ENCODE measurements at places on chromosomes 4 and X.

DNA sequence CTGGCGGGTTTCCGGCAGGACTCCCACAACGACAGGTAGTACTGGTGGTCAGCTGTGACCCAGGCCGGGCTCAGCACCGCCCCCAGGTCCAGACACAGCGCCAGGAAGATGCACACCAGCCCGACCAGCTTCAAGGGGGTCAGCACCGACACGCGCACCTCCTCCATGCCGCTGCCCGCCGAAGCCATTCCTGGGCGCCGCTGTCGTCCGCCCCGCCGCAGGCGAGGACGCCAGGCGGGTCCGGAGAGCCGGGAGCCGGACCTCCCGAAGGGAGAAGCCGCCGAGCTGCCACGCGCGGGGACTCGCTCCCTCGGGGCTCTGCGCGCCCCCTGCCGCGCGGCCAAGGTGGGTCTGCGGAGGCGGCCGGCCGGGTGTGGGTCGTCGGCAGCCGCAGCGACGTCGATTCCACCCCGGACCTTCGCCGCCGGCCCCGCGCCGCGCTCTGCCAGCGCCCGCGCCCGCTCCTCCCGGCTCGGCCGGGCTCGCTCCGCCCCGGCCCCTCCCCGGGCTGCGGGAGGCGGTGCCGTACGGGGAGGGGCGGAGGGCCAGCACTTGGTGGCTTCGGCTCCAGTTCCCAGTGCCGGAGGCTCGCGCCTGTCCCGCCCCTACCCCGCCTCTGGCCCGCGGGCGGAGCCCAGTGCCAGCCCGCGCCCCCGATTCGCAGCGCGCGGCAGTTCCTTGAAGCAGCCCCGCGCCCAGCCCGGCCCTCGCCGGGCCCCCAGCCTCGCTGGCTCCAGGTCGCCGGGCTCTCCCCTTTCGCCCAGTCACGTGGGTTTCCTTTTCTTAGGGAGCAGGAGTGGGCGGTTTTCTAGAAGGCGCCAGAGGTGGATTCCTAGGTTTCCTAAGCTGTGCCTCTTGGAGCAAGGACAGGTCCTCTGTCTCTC is at the start of gene TMEM47:
Gene TMEM47, minus strand, starts transcription at position 444 of the 884 bp plus-strand sequence. Its CDS starts 256 bp downstream, at position 188.
- DNase-seq = no peak

DNA sequence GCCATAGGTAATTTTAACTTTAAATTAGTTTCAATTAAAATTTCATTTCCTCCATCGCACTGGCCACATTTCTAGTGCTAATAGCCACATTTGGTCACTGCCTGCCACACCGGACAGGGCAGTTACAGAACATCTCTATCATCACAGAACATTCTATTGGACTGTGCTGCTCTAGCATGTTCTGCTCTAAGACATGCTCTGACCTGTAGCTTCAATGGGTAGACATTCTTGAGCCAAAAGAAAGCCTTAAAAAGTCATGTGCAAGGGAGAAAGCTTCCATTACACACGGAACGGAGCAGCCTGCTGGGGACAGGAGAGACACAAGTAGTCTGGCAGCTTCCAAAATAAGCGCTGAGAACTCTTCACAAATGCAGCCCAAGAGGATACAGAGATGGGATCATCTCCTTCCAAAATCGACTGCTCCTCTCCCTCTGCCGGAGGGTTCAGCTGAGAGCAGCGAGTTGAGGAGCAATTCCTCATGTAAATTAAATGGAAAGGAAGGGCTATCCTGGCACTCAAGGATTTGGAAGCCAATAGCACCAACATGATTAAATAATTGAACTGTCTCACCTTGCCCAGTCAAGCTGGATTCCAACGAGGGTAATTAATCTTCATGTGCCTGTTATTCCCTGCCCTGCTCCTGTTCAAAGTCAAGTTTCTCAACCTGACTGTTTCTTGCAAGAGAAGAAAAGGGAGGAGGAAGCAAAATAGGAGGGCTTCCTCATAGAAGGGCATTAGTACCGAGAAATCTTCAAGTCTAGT is 336.4 kb upstream of the NOCT start:
- no peak for DNase-seq

- no peak for DNase-seq
Measured at GRCh38 chrX:69066021-69066757, 99.1 kb downstream of the PJA1 start.

- DNase-seq = no peak
Measured at GRCh38 chr4:97548186-97548585, 595.1 kb downstream of the STPG2 start.

- peak; percentile 1 for DNase-seq
Measured at GRCh38 chrX:130916636-130917422, 13.8 kb upstream of the ENOX2 start.

DNA sequence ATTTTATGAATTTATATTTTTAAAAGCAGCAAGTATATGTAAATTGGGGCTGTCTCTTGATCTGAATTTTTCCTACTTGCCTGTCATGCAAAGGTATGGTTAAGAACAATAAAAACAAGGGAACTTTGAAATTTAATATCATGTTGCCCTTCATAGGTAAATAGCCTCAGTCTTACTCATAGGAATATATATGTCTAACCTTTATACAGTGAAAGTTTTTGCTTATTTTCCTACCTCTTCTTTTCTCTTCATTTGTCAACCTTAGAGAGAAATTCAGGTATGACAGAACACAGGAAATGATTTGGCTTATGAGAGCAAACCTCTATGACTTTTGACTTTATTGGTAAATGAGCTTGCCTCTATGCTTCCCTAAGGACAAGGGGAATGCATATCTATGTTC is 716.0 kb downstream of the CENPC start:
- no peak for DNase-seq

DNA sequence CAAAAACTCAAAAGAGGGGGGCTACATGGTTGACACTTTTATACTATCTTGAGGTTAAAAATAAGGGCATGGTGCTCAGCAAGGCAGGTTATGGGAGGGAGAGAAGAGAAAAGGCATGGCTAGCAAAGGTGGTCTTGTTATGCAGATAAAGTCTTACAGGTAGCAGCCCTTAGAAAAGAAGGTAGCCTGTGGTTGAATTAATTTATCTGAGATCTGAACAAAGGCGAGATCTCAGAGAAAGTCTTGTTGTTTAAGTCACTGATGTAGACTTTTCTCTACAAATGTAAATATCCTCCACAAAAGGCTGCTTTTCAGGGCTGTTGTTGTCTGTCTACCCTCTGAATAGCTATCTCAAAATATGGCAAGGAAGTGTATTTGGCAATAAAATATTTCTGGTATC is 1250.4 kb downstream of the PCDH18 start:
- DNase-seq = no peak

GRCh38 chr4:74671080-74671698 is 123.1 kb downstream of the BTC start:
- peak; percentile 45 for DNase-seq

- no peak for DNase-seq
Measured at GRCh38 chr4:26081795-26082498, 167.9 kb downstream of the SMIM20 start.

DNA sequence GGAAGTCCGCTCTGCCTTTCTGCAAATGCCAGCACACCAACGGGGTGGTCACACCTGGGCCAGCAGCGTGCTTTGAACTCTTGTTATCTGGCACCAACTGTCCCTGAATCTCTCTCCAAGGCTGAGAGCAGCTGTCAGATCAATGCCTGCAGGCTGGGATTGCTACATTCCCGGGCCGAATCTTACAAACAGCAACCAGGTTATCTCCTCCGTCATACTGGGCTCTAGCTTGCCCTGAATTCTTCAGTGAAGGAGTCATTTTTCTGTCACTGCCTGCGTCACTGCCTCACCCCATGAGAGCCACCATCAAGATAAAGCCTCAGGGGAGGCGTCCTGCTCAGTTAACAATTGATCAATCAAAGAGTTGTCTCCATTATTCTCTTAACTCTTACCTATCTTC is 329.4 kb upstream of the PPARGC1A start:
- DNase-seq = peak; percentile 26

DNA sequence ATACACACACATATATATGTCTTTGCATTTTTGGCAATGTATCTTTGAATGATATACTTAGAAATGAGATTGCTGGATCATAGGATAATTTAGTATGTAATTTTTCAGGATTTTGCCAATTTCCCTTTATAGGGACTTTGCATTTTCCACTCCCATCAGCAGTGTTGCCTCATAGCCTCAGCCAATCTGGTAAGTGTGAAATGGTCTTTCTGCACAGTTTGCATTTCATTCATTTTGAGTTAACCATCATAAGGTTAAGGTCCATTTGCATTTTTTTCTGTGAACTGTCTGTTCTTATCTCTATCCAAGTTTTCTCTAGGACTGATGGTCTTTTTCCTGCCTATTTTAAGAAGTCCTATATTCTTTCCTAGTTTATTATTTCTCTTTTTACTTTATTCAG is 474.8 kb downstream of the ZNF674 start:
- no peak for DNase-seq

DNA sequence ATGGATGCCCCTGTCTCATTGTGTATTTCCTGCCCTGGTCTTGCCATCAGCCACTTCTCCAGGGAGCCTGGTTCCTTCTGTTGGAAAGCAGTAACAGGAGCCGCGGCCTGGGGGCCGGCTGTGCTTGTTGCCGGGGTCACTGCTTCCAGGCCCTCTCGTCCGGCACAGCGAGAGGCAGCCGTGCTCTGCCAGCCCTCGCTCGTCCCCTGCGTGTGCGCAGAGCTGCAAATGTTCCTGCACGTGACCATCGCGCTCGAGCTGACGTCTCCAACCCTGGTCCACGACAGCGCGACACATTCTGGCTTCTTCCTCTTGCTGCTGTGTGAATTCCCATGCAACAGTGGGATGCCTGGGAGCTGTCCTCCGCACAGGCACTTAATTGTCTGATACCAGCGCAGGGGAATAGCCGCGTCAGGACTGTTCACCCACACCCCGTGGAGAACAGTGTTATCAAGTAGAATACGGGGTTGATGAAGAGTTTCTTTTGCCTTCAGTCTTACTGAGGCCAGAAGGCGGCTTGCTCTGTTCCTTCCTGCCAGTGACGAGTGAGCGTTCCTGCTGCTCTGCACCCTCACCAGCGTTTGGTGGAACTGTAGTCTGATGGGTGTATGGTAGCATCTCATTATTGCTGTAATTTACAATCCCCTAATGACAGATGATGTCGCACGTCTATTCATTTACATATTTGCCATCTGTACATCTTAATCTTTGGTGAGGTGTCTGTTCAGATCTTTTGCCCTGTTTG is 12.3 kb downstream of the PDE6B start:
- no peak for DNase-seq

GRCh38 chr4:149031399-149031798 is 589.2 kb upstream of the NR3C2 start:
- DNase-seq = no peak

DNA sequence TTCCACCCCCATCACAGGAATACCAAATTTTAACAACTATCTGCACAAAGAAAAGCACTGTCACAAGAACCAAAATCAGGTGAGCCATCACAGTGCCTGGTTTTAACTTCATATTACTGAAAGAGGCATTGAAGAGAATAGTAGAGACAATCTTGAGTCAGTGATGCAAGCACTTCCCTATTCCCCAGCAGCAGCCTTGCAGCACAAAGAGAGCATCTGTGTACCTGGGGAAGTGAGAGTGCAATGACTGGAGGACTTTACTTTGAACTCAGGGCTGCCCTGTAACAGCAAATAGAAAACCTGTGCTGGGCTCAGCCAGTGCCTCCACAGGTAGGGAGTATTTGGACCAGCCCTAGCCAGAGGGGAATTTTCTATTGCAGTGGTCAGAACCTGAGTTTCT is 361.8 kb downstream of the TEX13C start:
- no peak for DNase-seq

GRCh38 chrX:150084496-150085229 is 146.4 kb upstream of the EOLA2 start:
- DNase-seq = no peak

DNA sequence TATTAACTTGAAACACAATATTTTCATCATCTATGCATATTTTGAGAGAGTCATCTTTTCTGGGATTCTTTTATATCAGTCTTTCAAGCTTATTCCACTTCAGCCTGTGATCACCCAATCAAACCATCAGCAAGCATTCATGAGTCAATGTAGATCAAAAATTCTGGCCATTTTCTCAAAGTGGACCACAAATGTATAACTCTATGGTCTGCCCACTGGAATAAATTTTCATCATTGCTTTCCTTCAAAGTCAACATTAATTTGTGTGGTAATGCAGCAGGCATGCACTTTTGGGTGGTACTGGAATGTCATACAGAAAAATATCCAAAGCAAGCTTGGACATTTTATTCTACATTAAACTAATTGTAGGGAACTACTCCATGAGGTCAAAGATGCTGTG is 1013.0 kb downstream of the STIM2 start:
- no peak for DNase-seq

- peak; percentile 64 for DNase-seq
Measured at GRCh38 chr4:105186701-105187161, 40.1 kb downstream of the TET2 start.

DNA sequence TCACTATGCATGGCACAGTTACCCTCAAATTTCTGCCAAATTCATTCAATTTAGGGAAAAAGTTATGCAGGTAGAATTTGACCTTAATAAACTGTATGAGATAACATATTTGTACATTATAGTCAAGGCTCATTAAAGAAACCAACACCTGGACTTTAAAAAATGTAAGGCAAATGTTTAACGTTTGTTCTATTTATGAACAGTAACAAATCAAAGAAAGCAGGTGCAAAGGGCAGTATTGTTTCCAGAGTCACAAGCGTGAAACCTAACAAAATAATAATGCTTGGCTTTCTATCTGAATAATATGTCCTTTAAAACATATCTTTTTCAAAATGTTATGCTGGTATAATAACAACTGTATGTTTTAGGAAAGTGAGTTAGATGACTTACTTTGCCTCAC is 41.2 kb downstream of the LIN54 start:
- DNase-seq = no peak

DNA sequence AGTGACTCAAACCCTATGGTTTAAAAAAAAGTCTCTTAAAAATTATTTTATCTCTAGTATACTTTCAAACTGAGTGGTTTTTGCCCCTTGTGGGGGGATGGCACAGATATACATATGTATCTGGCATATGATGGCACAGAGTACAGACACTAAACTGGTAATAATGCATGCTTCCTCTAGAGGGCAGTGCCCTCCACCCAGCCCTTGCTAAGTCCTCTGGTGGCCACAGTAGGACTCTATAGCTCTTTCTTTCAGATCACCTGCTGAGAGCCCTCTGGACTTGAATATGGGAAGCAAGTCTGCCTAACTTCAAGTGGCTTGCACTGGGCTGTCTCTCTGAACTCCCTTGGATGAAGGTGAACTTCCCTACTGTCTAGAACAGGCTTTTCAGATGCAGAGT is 66.3 kb downstream of the TSPAN7 start:
- DNase-seq = no peak

All from NCI-H226 (cell line).